ENCODE measurements at places on chromosomes 16 and 17.

- peak; percentile 45 for DNase-seq
Measured at GRCh38 chr17:41678411-41678906, 10.2 kb upstream of the EIF1 start.

DNA sequence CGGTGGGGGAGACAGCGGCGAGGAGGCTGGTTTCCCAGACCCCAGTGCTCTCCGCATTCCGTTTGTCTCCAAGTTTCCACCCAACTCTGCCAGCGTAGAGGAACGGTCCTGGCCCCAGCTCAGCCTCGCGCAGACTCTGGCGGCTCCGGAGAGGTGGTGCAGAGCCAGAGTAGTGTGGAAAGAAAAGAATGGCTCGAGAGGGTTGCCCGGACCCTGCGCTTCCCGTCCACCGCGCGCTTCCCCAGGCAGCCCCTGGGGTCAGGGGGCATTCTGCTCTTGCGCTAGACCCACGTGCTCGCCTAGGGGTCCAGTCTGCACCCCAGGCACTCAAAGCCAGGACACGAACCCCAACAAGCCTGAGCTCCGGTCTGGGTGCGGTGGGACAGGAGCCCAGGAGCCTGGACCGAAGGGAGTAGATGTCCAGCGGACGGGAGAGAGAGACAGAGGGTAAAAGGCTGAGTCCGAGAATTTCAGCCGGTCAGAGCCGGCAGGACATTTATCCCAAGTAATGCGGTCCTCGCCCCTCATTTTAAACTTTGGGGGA, 3.8 kb downstream of the PMP22 start:
- DNase-seq = peak; percentile 69

- DNase-seq = peak; percentile 6
Measured at GRCh38 chr16:9256196-9256595, 164.8 kb downstream of the HAPSTR1 start.

DNA sequence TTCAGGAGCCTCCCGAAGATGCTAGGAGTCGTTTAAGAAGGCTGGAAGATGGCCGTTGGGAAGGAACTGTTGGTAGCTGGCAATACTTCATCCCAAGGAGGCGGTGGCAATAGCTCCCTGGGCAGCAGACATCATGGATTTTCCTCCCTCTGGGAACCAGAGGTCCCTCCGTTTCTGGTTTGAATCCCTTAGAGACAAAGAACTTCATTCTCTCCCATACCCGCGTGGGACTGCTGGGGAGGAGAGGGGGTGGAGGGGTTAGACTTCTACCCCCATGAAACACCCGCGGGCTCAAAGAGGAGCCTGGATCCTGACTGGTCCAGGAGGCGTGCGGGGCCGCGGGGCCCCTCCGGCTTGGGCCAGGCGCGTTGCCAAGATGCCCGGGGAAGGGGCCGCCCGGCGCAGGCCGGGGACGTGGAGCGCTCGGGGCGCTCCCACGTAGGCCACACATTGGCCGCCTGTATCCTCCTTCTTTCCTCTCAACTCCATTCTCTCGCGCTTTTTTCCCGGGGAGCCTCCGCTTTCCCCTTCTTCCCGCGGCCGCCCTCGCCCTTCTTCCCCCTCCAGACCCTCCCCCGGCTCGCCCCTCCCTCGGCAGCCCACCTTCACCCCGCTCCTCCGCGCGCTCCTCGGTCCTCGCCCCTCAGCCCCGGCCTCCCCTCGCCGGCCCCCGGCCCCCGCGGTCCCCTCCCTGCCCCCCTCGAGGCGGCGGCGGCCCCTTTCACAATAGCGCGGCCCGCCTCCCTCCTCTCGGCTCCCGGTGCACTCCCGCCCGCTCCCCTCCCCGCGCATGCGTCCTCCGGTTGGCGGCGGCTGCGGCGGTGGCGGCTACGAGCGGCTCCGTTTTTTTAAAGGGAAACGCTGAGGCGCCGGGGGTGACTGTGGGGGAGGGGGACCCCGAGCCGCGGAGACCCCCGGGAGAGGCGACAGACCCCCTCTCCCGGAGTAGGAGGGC, at the start of gene MSL1:
Gene MSL1 (plus strand): TSS at position 791 of the 955 bp plus-strand sequence. CDS start 642 bp downstream, outside the sequence.
- peak; percentile 80 for DNase-seq

- DNase-seq = no peak
Measured at GRCh38 chr17:50913120-50913519, 47.0 kb upstream of the TOB1 start.

DNA sequence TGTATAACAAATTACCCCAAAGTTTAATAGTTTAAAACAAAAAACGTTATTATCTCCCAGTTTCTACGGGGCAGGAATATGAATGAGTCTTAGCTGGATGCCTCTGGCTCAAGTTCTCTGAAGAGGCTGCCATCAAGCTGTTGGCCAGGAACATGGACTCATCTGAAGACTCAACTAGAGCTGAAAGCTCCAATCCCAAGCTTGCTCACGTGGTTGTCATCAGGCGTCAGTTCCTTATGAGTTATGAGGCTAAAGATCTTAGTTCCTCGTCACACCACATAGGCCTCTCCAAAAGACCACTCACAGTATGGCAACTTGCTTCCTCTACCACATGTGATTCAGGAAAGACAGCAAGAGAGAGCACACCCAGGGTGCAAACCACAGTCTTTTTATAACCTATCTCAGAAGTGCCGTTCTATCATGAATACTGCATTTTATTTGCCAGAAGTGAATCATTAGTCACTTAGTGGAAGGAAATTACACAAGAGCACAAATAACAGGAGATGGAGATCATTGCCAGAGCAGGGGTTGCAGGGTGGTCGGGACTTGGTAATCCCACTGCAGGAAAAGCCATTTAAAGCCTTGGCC, 48.7 kb upstream of the NLK start:
- DNase-seq = no peak

GRCh38 chr17:12247761-12248160, 227.1 kb downstream of the MAP2K4 start:
- DNase-seq = no peak

DNA sequence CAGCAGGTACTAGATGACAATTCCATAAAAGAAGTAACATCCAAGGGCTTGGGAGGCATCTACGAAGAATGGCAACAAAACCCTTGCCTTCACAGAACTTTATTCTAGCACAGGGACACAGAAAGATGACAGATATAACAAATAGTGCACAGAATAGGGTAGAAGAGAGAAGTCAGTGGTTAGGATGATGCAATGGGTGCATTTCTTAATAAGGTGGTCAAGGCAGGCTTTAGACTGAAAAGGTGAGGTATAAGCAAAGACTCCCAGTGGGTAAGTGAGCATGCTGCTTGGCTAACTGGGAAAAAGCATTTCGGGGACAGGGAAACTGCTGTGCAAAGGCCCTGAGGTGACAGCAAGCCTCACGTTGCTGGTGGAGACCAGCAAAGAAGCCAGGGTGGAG, 175.9 kb downstream of the XYLT1 start:
- no peak for DNase-seq

GRCh38 chr17:21019976-21020586, 22.7 kb downstream of the USP22 start:
- no peak for DNase-seq

- no peak for DNase-seq
Measured at GRCh38 chr17:57861000-57861789, 11.4 kb upstream of the MRPS23 start.
